ENCODE measurements at places on chromosomes 1 and 21. TPM values are rescaled to one million over a fixed set of nuclear protein-coding genes. Genes with fewer than 3 reads are reported as not detected.
A peak's percentile ranks its signal among the peaks of the same experiment; 100 is the strongest.

Gene SPRR2E
- total RNA-seq = not detected

DNA sequence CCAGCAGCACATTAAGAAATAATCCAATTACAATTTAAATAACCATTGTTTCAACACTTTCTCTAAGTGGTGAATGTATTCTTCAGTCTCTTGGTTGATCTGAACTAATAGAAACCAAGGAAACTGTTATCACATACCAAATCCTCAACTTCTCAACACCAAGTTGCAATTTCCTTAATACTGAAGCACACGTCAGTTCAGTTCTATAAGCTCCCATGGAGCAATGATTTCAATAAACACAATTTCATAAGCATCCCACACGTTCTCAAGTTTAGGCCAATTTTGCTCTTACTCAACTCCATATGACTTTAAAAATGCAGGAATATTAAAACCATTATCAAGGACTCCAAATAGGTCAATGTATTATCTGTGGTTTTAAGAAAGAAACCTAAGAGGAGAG, 5.8 kb upstream of the ERG start:
- DNase-seq = no peak

- no peak for DNase-seq
Observed at GRCh38 chr1:94055459-94056122, 65.4 kb downstream of the ABCA4 start.

DNA sequence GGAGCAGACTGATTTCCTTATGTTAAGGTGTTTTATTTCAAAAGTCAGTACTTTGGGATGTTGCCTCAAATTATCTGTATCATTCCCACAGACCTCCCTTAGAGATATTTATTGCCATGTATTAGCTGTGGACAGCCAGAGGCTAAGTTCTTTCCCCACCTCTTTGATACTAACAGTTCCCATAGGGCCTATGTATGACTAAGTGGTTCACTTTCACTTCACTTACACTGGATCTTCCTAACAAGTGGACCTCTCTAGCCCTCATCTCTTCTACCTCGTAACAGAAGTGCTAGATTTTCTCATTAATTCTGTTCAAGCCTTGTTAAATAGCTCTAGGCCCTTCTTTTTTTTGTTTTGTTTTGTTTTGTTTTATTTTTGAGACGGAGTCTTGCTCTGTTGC, 6.2 kb downstream of the TRAF5 start:
- DNase-seq = no peak

DNA sequence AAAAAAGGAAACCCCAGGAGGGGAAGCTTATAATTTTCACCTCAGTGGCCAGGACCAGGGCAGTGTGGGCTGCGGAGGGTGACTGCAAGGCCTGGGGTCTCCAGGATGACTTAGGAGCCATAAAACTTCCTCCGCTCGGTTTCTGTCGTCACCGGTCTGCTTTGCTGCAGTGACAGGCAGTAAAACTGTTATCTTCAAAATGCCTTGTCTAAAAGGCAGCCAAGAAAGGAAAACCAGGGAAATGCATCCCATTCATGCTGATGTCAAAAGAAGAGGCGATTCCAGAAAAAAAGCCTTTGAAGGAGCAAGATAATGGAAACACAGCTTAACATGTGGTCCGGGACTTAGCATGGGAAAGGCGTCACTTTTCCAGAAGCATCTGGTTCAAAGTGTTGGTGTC, 42.0 kb downstream of the COL6A1 start:
- DNase-seq = no peak

DNA sequence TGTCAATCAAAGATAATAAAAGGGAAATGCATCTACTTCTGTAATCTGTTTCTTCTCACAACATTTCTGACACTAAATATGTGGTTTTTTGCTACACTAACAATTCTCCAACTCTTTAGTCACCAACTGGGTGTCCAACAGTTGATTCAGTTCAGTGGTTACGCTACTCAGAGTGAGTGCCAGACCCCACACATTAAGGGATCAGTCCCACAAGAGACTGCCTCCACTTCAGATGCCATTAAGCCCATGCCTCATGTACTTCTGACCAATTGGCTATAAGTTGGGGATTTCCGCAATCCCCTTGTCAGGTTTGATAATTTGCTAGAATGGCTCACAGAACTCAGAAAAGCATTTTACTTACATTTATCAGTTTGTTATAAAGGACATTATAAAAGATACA, 28.4 kb downstream of the RNF2 start:
- no peak for DNase-seq

GRCh38 chr21:29145354-29145782, 14.9 kb downstream of the MAP3K7CL start:
- DNase-seq = peak; percentile 20

Gene COL9A2
- total RNA-seq = 17.5 TPM

Gene DISP3
- 26.7 TPM for total RNA-seq

- no peak for DNase-seq
Observed at GRCh38 chr1:1781526-1781903, 3.2 kb upstream of the NADK start.

GRCh38 chr1:228999446-229000170, 264.3 kb downstream of the RHOU start:
- no peak for DNase-seq

DNA sequence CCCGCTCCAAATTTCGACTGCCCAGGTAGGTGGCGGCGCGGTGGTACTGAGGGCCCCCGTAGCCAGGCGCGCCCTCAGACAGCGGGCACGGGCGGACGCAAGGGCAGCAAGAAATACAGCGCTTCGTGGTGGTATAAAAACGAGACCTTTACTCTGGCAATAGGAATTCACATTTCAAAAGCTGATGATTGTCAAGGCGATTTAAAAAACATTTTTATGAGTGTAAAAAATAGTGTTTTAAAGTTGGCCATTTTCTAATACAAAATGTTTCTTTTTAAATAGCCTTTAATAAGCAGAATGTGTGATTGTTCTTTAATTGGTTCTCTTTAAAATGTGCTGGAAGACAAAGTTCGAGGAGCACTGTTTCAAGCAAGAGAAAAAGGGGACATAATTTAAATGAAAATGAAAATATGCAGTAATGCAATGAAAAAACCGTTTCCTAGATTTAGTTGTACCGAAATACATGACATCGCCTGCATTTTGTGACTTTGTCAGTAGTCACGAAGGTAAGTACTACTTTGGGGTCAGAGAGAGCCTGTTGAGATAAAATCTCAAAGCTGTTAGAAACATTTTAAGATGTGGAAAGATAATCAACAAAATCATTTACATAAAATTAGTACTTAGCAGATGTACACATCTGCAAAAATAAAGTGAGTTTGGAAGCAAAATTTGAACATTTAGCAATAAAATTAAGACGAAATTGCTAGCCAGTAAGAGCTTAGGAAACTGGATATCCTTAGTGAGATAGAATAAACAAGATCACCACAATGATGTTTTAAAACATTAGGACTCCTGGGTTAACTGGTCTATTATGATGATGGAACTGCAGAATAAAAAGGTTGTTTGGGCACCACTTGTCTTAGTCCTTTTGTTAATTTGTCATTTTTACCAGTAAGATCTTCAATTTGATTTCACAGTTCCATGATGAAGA, 1.1 kb upstream of the PSMG1 start:
- DNase-seq = no peak
